ENCODE measurements at places on chromosomes 3 and 15.

- DNase-seq = no peak
Observed at GRCh38 chr3:27900316-27900715, 178.2 kb upstream of the EOMES start.

- DNase-seq = peak; percentile 55
Observed at GRCh38 chr3:66748175-66748876, 247.5 kb upstream of the LRIG1 start.

GRCh38 chr3:184746131-184747120, 34.6 kb upstream of the MAGEF1 start:
- DNase-seq = no peak

DNA sequence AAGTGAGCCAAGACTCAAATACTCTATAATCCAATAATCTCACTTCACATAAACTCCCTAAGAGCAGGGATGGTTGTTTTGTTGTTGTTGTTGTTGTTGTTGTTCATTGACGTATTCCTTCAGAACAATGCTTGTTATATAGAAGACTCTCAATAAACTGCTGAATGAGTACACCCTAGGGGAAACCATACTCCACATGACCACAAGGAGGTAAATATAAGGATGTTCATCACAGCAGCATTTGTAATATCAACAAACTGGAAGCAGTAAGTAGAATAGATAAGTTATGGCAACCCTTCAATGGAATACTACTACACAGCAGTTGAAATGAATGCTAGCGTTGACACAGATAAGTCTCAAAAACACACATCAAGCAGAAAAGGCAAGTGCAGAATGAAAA, 62.4 kb upstream of the STIMATE start:
- DNase-seq = no peak

- no peak for DNase-seq
Observed at GRCh38 chr3:128199110-128199509, 45.8 kb downstream of the EEFSEC start.

DNA sequence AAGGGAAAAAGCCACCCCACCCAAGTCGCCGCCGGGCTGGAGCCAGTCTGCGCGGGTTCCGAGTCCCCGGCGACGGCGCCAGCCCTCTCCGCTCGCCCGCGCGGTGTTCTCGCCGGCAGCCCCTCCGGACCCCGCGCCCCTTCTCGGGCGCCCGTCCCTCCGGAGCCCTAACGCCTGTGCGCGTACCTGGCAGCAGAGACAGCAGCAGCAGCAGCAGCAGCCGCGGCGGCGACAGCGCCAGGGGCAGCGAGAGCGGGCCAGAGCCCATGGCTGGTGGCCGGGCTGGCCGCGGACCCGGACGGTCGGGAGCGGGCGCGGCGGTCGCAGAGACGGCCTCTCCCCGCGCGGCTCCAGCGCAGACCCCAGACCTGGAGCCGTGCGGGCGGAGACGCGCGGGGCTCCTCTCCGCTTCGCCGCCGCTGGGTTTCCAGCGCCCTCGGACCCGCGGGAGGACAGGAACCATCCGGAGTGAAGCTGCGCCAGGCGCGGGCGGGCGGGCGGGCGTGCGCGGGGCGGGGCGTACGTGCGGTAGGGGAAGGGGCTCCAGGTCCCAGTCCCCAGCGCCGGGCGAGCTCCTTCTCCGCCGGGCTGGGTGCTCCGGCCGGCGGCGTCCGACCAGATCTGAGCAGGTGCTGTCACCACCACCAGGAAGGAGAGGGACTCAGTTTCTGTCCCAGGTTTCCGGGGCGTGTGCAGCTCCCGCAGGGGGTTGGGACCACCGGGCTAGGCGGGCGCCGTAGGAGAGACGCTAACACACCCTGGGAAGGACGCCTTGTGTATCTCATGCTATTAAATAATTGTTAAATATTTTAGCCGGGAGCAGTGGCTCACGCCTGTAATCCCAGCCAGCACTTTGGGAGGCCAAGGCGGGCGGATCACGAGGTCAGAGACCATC, at the start of gene CHRNA3:
Gene CHRNA3 (minus strand): TSS at position 470 of the 895 bp plus-strand sequence. CDS start 202 bp downstream, at position 268.
- DNase-seq = peak; percentile 72

GRCh38 chr3:123406598-123406997, 42.3 kb downstream of the ADCY5 start:
- no peak for DNase-seq

DNA sequence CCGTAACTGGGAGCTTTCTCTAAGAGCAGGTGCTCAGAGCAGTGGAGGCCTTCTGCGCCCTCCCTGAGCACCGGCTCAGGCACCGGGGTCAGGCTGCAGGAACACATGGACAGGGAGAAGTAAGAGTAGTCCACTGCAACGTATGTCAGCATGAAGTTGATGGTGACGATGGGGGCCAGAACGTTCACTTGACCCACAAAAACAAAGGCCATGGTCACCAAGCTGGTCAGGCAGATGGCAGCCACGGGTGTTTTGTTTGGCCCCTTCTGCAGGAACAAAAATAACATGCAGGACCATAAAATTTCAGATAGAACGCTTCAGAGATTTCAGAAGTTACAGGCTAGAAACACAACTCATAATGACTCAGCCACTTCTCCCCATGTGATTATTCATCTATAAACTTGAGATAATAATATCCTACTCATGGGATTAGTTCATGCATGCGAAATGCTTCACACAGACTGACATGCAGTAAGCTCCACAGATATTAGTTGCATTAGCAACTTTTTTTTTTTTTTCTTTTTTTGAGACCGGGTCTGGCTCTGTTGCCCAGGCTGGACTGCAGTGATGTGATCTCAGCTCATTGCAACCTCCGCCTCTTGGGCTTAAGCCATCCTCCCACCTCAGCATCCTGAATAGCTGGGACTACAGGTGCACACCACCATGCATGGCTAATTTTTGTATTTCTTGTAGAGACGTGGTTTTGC, 52.2 kb upstream of the HEG1 start:
- DNase-seq = no peak

All from eye (tissue), 1 donor.